Stimulated activated CD4-positive, alpha-beta T cell treated with anti-CD3 and anti-CD28 coated beads, Interleukin-12 subunit alpha, Interleukin-12 subunit beta, amount 100 ng/mL, for 24 hours (primary cell): ENCODE measurements at places on chromosomes 3 and 15.

- no peak for DNase-seq
These were observed 17.4 kb downstream of the ITGA11 start for GRCh38 chr15:68414591-68414990.

GRCh38 chr3:139793408-139793807 lies 115.6 kb upstream of the NMNAT3 start:
- DNase-seq: no peak

DNA sequence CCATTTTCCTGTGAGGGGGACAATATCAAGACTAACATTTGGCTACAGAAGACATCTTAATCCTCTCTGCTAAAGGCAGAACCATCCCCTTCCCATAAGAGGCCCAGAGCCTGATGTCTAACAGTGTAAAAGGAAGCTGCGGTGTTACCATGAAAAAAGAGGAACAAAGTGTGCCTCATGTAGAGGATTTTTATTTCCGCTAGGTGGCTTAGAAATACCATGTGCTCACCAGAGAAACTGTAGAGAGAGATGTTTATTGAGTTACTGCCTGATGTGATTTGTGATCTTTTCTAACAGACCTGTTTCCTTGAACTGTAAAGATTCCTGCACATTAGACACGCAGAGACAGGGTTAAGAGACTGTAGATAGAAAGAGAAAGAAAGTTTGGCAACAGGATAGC lies 22.0 kb downstream of the OR5H15 start:
- no peak for DNase-seq

DNA sequence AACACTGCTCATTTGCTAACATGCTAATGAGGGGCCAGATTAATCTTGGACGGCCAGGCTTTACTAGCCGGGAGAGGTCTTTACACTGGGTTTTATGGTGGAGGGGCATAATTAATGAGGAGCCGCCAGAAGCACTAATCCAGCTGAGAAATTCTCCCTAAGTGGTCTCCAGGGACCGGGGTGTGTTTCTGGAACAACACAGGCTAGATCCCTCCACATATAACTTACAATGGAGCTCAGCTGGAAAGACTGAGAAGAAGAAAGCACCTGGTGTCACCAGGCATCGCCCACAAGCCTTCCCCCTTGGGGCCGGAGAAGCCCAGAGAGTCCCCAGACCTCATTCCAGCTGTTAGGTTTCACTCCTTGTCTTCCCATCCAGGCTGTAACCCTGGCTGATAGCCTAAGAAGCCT lies 127.5 kb downstream of the MEGF11 start:
- DNase-seq: no peak

GRCh38 chr3:12663401-12663935 lies 449 bp downstream of the RAF1 start:
- DNase-seq: no peak

DNA sequence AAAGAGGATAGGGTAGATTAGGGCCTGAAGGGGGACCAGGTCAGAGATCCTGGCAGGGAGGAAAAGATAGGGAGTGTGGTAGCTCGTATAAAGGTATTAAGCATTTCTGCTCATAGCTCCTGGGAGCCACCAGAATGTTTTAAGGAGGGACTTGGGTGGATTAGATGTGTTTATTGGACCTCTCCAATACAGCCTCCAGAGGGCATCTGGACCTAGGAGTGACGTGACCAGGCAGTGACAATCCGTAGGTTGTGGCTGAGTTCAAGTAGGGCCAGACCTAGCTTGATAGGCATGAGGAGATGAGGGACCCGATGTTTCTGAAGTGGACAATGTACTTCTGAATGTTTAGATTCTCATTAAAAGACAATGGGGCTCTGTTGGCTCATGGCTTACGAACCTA lies 435.2 kb downstream of the MCTP2 start:
- no peak for DNase-seq

- DNase-seq: no peak
These were observed 131.4 kb upstream of the UBE2E2 start for GRCh38 chr3:23071758-23072157.

- no peak for DNase-seq
These were observed 44.2 kb downstream of the WNT5A start for GRCh38 chr3:55442861-55443260.

GRCh38 chr3:121724130-121724529 lies 25.4 kb downstream of the GOLGB1 start:
- no peak for DNase-seq

GRCh38 chr3:59300733-59301132 lies 250.9 kb upstream of the CFAP20DC start:
- DNase-seq: no peak

- no peak for DNase-seq
These were observed 129.1 kb downstream of the RAP2B start for GRCh38 chr3:153291059-153291685.

GRCh38 chr3:192844836-192845525 lies 72.7 kb downstream of the MB21D2 start:
- DNase-seq: no peak
